ENCODE measurements at places on chromosomes 7 and 10.

- DNase-seq, result no peak
Measured at GRCh38 chr7:90584378-90584777, 11.7 kb upstream of the CDK14 start.

GRCh38 chr7:21851559-21851967 is 94.1 kb downstream of the CDCA7L start:
- no peak for DNase-seq

- DNase-seq, result no peak
Measured at GRCh38 chr10:78973901-78974616, 94.7 kb upstream of the ZMIZ1 start.

DNA sequence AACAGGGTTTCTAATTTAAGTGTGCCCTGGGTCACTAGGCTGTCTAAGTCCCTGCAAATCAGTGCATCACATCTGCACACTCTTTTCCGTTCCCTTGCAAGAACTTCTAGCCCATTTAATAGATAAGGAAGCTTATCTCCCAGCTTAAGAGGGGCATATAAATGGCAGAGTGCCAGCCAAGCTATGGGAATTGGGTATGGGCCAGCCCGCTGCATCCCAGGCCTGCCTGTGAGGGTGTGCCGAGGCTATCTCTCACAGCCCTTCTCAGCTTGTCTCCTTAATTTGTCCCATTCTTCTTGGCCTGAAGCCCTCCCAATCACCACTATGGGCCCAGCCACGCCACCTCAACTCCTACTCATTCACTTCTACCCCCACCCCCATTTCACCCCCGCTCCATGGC is 14.7 kb downstream of the AQP1 start:
- DNase-seq, result no peak

DNA sequence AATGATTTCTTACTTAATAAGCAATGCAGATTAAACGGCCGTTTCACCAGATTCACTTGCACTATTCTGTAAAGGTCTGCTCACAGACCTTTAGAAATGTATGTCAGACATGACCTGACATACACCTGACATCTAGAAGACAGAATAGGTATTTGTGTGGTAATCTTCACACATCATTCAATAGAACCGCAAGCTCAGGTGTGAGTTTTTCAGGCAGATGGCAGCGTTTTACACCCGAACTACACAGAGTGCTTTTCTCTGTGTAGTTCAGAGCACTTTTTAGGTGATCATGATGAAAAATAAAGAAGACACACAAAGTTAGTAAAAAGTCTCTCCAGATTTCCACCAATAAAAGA is 63.2 kb downstream of the PRKCQ start:
- no peak for DNase-seq

DNA sequence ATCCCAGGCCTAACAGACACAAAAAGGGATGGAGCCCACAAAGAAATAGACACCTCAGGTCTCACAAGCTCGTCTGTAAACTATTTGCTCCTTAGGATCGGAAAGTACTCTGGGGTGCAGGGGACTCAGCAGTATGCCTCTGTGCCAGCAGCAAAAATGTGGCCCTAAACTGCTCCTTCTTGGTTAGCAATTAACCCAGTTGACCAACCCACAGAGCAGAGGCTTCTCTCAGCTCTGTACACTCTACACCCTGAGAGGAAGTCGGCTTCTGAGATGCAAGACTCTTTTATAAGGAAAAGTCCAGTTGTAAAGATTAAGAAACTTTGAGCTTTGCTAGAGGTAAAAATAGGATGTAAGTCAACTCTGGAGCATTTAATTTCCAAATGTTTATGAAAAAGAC is 156.3 kb upstream of the PRSS58 start:
- no peak for DNase-seq

- DNase-seq, result peak; percentile 14
Measured at GRCh38 chr10:124917428-124918190, 24.3 kb upstream of the ZRANB1 start.

- no peak for DNase-seq
Measured at GRCh38 chr10:95253007-95253406, 37.8 kb downstream of the PDLIM1 start.

DNA sequence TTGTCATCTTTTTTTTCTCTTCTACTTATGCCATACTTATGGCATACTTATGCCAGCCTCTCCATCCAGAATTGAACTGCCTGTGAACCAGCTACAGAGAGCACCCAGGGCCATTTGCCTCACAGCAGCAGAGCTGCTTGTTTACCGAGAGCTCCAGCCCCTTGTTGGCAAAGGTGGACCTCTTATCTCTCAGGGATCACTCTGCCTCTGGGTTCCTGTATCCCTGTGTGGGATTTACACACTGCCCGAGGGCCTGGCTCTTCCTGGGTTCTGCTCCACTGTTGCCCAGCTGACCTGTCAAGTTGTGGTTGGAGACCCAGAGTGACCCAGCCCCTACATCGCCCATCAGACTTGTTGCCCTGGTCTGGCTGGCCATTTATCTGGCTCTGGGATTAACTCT is 22.3 kb downstream of the MRPS33 start:
- DNase-seq, result no peak

DNA sequence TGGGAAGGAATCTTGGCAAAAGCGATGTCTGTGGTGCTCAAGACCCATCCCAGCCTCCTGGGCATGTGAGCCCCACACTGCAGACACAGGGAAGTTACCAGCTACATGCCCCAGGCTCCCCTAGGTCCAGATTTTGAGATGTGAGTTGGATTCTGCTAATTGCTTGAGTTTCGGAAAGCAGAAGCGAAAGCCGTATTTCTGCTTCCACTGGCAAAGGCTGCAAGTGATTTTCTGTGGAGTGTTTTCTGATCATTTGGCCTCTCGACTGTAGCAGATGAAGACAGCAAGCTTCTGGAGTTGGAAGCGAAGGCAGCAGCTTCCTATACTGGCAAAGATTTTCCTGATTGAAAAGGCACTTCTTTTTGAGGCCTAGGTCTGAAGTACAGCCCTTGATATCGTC is 29.6 kb downstream of the ANKRD16 start:
- no peak for DNase-seq

DNA sequence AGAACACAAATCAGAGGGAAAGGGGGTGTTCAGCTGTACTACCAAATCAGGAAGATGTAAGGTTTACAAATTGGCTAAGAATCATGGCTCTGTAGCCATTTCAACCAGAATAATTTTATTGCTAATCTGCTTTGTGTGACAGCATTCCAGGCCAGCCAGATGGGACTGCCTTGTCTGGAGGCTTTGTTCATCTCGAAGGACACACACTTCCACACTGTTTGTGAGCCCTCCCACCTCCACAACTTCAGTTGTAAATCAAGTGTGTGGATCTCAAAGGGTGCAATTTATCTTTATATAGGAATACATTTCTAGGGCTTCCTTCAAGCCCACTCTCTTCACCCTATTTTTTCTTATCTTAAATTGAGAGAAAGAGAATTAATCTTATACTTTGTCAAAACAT is 6.9 kb upstream of the OIT3 start:
- DNase-seq, result no peak

DNA sequence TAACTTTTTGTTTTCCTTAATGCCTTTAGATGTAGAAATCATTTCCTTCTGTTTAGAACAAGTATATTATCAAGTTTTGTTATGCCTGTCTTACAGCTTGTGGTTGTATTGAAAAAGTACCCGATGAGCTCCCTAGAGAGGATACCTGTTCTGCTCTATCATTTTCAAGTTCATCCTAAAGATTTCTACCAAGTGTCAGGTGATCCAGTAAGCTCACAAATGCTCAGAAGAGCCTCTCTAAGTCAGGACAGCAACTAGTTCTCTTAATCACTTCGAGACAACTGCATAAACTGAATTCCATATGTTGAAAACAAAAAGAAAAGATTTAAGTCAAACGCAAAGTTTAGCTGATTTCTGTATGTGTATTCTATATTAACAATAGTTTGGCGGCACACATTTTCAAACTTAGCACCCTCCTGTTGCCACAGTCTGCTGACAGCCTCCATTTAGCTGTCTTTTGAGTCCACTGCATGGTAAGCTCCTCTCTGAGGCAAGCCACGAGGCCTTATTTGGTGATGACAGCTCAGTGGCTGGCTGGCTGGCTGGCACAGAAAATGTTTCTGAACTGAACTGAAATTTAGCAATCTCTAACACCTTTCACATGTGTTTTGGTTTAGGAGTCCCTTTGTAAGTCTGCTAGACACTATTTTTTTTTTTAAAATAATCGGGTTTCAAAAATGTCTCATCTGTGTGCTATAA is 59.4 kb downstream of the SEMA3C start:
- DNase-seq, result no peak

GRCh38 chr10:32972460-32972859 is 14.4 kb upstream of the ITGB1 start:
- DNase-seq, result no peak

GRCh38 chr7:20998309-20998708 is 211.6 kb upstream of the SP8 start:
- DNase-seq, result no peak

DNA sequence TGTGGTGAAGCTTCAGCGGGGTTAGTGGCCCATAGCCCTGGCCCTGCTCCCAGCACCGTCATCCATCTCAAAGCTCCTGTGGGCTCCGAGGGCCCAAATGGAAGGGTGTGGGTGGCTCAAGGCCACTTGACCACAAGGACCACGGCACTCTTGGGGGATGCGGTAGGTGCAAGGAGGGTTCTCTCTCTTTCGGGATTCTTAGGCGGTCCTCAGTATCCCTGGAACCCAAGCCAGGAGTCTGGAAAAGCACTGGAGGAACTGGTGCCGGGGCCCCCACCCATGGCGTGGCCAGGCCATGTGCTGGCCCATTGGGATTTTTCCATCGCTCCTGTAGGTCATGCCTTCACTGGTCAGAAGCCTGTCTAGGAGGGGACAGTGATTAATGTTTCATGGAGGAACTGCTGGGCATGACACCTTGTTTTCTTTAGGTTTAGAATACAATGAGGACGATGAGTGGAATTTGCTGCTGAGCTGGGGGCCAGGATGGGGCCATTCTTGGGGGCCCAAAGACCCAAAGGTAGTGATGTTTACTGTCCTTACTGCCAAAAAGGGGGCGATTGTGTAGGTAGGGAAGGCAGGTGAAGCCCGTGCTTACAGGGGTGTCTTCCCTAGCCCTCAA is 16.7 kb downstream of the AQP1 start:
- no peak for DNase-seq

Measured in GDM1 (cell line).